ENCODE measurements at places on chromosomes 13 and 19. TPM values are rescaled to one million over a fixed set of nuclear protein-coding genes. Genes with fewer than 3 reads are reported as not detected.

GRCh38 chr13:33352041-33352440 lies 66.5 kb upstream of the STARD13 start:
- DNase-seq, result no peak

DNA sequence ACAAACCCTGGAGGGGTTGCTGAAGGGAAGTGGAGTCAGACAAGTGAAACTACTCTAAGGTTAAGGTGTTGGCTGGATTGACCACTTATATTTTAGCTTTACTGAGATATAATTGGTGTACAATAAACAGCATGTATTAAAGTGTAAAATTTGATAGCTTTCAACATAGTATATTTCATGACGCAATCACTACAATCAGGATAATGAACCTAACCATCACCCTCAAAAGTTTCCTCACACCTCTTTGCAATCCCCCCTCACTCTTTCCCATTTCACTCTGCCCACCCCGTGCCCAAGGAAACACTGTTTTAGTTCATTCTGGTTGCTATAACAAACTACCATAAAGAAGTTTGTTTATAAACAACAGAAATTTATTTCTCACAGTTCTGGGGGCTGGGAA lies 508.0 kb downstream of the FGF9 start:
- DNase-seq, result no peak

The KRTDAP gene
- not detected for total RNA-seq

The C13orf46 gene
- total RNA-seq, result 2.3 TPM

- DNase-seq, result no peak
Observed at GRCh38 chr13:25902891-25903341, 148.9 kb downstream of the SHISA2 start.

The TSKS gene
- 0.37 TPM for total RNA-seq

The C1QTNF9 gene
- 0.69 TPM for total RNA-seq

GRCh38 chr13:50512474-50513299 lies 330.8 kb downstream of the DLEU7 start:
- DNase-seq, result no peak

The PSG2 gene
- not detected for total RNA-seq

GRCh38 chr13:40485611-40486517 lies 180.6 kb downstream of the FOXO1 start:
- no peak for DNase-seq

GRCh38 chr13:91400063-91400399 lies 1.6 kb downstream of the GPC5 start:
- DNase-seq, result no peak

The HSD17B14 gene
- total RNA-seq, result 13.0 TPM

DNA sequence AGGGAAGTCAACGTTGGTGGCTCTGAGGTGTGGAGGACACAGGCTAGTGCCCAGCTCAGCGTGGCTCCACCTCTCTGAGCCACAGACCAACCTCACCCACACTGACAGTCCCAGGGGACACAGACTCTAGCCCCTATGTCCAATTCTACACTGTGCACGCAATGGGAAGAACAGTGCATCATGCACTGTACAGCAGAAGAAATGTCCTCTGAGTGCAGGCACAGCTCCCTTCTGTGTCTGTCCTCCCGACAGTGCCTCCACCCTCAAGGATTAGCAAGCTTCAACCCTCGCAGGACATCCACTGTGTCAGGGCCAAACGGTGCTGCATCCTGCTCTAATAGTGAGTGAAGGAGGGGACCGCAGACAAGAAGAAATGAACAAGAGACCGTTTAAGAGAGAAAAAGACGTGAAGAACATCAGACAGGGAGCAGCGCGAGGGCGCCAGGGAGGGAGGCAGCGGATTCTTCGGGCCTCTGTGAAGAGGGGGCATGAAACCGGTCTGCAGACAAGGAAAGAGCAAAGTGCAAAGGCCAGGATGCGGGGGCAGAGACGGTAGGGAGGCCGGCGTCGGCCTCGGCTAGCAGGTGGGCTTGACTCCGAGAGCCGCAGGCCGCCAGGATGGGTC lies 681 bp downstream of the ZNF837 start:
- no peak for DNase-seq

DNA sequence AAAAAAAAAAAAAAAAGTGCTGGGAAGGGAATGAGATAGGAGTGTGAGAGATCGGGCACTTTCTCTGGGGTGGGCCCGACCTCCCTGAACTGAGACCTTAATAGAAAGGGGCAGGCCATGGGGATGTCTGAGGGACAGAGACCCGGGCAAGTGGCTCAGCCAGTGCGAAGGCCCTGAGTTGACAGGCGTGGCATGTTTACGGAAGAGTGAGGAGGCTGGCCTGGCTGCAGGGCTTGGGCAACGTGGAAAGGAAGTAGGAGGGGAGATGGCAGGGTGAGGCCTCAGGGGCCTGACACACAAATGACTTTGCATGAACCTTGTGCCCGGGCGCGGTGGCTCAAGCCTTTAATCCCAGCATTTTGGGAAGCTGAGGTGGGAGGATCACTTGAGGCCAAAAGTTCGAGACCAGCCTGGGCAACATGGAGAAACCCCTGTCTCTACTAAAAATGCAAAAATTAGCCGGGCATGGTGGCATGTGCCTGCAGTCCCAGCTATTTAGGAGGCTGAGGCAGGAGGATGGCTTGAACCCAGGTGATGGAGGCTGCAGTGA lies 13.9 kb downstream of the FCHO1 start:
- no peak for DNase-seq

DNA sequence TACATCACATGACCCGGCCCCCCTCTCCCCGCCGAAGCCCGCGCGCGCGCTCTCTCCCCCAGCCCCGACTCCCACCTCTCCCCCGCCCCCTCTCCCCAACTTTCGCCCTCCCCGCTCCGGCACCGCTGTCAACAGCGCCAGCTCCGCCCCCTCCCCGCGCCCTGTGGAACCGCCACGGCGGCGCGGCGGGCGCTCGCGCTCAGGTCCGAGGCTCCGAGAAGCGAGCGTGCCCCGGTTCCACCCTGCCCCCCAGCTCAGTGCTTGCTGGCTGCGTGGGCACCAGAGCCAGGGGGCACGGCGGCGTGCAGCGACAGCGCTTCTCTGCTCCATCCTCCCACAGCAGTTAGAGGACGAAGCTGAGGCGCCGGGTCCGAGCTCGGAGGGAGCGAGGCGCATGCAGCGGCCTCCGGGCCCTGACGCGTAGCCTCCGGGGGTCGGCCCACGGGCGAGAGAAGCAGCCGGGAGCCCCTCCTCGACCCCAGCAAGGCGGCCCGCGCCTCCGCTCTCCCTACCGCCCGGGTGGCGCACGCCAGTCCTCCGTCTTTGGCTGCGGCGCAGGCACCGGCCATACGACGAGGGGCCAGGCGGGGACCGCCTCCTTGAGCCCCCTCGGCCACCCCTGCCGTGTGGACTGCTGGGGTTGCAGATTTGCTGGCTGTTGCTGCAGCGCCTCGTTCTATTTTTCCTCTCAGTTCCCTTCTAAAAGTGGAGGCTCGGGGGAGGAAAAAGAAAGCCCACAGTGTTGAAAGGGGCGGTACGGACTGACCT lies 109.5 kb downstream of the KCNRG start:
- no peak for DNase-seq

The RFXAP gene
- total RNA-seq, result 3.5 TPM

DNA sequence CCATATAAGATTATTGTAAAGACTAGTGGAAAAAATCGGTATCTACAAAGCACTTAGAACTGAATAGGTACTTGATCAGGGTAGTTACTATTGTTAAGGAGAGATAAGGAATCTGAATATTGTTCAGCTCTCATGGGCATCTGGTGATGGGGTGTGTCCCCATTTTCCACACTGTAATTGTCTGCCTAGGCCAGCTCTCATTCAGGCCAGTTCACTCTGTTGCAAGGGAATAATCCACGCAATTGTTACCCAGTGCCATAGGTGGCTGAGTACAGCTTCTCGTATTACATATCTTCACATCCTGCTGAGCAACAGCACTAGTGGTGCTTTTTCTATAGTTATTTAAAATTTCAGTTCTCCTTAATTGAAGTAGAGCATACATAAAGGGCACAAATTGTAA lies 45.6 kb upstream of the C13orf42 start:
- no peak for DNase-seq

The KIR2DL4 gene
- 0.72 TPM for total RNA-seq

The HSPB6 gene
- 145 TPM for total RNA-seq

GRCh38 chr13:53560556-53560955 lies 531.9 kb downstream of the OLFM4 start:
- no peak for DNase-seq

- no peak for DNase-seq
Observed at GRCh38 chr13:24264976-24265375, 44.4 kb upstream of the C1QTNF9 start.

DNA sequence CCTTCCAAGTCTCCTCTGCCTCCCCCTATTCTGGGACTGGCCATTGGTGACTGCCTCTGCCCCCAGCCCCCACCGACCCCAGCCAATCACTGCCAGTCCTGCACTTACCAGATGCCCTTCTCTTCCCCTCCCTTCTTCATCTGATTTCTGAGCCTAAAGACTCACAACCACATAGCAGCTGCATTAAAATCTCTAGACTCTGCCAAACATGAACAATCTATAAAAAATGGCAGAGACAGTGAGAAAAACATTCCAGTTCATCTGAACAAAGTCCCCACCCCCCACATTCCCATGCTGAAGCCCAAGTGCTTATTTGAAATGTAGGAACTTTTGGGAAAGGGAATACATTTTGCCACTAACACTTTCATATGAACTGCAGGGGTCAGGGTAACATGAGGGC lies 60.8 kb downstream of the KCTD12 start:
- DNase-seq, result no peak

The PRODH2 gene
- total RNA-seq, result not detected

GRCh38 chr19:3548606-3549005 lies 8.8 kb downstream of the MFSD12 start:
- DNase-seq, result no peak

- no peak for DNase-seq
Observed at GRCh38 chr13:41193469-41193868, 900 bp downstream of the KBTBD7 start.

The STAP2 gene
- 4.6 TPM for total RNA-seq

The GRIK5 gene
- 1.9 TPM for total RNA-seq

The SYCN gene
- not detected for total RNA-seq

GRCh38 chr13:21672796-21673538 lies 2.1 kb downstream of the FGF9 start:
- no peak for DNase-seq

The S1PR4 gene
- 35.3 TPM for total RNA-seq

- no peak for DNase-seq
Observed at GRCh38 chr13:93620181-93620765, 393.7 kb downstream of the GPC6 start.

DNA sequence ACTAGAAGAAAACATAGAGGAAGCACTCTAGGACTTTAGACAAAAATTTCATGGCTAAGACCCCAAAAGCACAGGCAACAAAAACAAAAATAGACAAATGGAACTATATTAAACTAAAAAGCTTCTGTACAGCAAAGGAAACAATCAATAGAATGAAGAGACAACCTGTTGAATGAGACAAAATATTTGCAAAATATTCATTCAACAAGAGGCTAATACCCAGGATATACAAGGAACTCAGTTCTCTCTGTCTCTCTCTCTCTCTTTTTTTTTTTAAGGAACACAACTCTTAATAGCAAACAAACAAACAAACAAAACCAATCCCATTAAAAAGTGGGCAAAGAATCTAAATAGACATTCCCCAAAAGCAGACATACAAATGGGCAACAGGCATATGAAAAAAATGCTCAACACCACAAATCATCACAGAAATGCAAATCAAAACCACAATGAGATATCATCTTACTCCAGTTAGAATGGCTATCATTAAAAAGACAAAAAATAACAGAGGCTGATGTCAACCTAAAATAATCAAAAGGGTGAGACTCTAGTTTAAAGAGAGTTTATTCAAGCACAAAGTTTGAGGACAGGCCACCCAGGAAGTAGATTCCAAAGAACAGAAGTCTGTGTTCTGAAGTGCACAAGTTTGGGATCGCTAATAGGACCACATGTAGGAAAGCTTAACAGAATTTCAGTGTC lies 27.1 kb upstream of the SLC7A9 start:
- DNase-seq, result no peak
